MV-4-11 (cell line): ENCODE measurements at places on chromosomes 12 and 14.

DNA sequence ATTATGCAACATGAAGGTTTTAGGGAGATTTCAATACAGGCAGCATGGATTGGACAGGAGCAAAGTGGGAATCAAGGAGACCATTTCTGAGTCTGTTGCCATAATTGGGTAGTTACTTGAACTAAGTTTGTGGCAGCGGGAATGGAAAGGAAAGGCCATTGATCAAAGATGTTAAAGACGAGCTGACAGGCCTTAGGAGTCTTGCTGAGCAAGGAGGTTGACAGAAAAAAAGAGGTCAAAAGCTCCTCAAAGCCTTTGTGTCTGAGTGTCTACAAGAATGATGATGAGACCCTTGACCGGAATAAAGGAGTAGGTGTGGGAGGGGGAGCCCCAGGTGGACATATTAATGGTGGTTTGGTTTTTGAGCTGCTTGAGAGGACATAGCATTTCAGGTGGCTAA, 9.4 kb downstream of the PLEKHA5 start:
- no peak for DNase-seq

DNA sequence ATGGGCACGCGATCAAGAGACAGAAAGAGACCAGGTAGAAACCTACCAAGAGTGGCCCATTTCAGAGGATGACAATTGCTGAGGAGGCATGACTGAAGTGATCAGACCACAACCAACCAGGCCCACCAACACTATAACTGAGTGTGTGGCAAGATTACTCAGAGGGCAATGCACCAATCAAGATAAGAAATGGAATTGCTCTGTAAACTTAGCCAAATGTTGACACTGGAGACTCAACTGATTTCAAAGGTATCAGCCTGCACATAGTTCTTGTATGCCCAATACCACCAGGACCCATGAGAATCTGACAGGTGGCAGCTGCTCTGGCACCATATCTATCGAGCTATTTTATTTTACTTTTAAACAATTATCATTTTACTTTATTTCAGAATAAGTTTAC, 128.9 kb downstream of the FOXN3 start:
- no peak for DNase-seq

GRCh38 chr14:55921511-55921910, 196.7 kb upstream of the PELI2 start:
- DNase-seq, result no peak

- DNase-seq, result no peak
These were observed 232.4 kb downstream of the AEBP2 start for GRCh38 chr12:19671695-19672094.

DNA sequence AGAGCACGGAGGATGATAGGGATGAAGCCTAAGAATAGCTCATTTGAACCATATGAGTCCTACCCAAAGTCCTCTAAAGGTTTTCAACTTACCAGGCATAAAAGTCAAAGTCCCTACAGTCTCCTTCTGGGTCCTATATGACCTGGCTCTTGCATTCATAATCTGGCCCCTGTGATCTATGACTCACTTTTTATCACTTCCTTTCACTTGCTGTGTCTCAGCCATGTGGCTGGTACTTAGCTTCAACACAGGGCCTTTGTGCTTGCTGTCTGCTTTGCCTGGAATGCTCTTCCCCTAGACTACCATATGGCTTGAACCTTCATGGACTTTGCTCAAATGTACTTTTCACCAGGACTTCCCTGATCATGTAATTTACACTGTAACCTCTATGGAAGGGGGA, 137.6 kb upstream of the TMTC1 start:
- peak; percentile 26 for DNase-seq

GRCh38 chr14:75941030-75941429, 40.8 kb downstream of the TGFB3 start:
- no peak for DNase-seq

GRCh38 chr14:65879248-65880009, 466.9 kb downstream of the FUT8 start:
- peak; percentile 82 for DNase-seq
